ENCODE measurements at places on chromosomes 7 and 10.

GRCh38 chr7:4144811-4145510 lies 537.1 kb upstream of the FOXK1 start:
- no peak for DNase-seq

DNA sequence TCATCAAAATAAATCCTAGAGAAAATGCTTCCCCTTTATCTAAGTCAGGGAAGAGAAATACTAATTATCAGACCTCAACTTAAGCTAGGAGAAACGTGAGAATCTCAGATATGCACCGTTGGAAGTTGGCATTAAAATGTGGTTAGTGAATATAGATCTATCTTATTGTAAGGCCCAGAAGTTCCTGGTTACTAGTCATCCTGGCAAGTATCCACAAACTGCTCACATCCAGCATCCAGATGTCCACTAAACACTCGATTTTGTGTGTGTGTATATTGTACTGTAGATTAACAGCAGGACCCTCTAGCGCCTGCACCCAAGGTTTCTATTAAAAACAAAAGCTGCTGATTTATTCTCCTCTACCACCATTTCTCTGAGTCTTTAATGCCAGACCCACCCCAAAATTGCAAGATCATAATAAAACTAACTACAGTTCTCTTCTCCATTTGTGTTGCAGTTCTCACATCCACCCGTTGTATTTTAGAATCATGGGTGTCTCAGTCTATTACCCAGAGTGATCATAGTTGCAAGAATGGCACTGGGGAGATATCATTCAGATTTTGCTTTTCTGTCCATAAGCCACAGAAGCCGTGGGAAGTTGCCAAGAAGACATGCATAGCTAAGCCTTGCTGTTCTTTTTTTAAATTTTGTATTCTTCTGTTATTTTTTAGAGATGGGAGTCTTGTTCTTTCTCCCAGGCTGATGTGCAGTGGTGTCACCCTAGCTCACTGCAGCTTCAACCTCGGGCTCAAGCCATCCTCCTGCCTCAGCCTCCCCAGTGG lies 165.4 kb downstream of the KIAA1217 start:
- no peak for DNase-seq

- no peak for DNase-seq
Observed at GRCh38 chr10:102040305-102041050, 15.5 kb downstream of the ARMH3 start.

DNA sequence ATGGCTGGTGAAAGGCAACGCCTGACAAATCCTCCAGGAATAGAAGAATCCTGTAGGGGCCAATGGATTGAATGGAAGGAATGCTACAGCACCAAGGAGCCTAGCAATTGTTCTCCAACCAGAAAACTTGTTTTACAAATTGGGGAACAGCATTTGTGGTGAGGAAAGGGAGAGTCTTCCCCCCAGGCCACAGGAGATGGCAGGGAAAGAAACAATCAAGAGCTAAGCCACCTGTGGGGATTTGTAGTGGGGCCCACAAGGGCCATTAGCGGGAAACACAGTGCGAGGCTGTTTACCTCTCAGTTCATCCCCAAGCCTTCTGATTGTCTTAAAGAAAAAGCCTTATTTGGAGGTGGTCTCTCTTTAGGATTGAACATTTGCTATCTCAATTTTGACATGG lies 48.5 kb upstream of the KCNMA1 start:
- DNase-seq = no peak

GRCh38 chr7:55147101-55147500 lies 128.3 kb downstream of the EGFR start:
- DNase-seq = no peak

DNA sequence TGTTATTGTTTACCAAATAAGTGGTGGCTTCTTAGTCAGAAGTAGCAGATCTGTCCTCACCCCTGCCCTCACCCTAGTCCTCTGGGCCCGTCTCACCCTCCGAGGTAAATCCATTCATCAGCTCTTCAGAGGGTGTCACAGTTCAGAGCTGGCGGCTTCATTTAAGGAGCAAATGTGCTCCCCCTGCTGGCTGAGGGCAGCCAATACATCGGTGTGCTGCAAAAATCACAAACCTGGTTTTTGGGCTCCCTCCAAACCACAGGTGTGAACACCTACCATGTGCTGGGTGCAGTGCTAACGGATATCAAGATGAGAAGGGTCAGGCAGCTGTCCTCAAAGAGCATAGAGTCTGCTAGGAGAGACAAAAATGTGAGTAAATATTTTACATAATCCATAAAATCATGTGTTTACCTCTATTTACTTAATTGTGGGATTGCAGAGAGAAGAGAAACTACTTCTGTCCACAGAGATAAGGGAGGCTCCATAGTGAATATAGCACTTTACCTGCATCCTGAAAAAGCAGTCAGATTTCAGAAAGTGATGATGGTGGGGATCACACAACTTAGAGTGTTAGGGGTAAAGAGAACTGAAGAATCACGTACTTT lies 15.5 kb upstream of the CRTAC1 start:
- peak; percentile 36 for DNase-seq

GRCh38 chr7:37405603-37406122 lies 43.0 kb downstream of the ELMO1 start:
- DNase-seq = no peak

DNA sequence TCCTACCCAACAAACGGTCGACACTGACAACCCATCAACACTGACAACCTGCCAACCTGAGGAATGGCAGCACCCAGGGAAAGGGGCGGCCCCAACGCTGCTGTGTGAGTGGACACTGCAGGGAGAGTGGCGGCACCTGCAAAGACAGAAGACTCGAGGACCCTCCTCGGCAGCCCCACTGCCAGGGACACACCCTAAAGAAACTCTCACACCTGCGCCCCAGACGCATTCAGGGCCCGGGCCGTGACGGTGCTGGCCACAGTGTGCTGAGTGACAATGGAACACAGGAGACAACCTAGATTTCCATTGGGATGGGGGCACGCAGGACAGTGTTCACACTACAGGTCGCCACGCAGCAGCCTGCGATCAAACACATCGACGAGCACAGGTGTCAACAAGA lies 3.6 kb downstream of the CAMK2B start:
- no peak for DNase-seq

GRCh38 chr7:15625466-15625865 lies 61.0 kb downstream of the MEOX2 start:
- no peak for DNase-seq

GRCh38 chr10:130000918-130001317 lies 36.8 kb upstream of the EBF3 start:
- DNase-seq = no peak

DNA sequence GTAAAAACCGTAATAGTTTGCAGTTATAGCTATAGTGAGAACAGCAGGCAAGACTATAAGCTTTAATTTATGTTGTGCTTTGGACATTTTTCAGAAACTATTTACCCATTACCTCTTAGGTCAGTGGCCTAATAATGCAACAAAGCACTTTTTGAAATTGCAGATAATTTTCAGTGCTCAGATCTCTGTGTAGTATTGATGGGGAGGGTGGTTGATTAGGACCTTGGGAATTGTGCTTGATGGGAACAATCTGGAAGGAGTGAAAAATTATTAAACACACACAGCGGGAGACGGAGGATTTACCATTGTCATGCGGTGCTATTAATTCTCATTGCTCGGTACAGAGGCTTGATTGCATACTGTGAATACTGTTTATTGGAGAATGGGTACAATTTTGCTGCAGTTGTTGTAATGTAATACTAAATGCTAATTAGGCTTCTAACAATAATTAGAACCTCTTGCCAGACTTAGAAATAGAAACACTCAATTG lies 304.8 kb downstream of the LRMDA start:
- no peak for DNase-seq

GRCh38 chr7:147524726-147525250 lies 1065.8 kb upstream of the C7orf33 start:
- DNase-seq = no peak

- DNase-seq = peak; percentile 70
Observed at GRCh38 chr7:24979470-24979862, 512 bp downstream of the OSBPL3 start.

GRCh38 chr7:18356191-18356645 lies 139.3 kb upstream of the HDAC9 start:
- DNase-seq = no peak
